Stimulated activated CD8-positive, alpha-beta memory T cell treated with anti-CD3 and anti-CD28 coated beads, Interleukin-7, amount 100 ng/mL, for 48 hours (primary cell): ENCODE measurements at places on chromosomes 2 and 18.

DNA sequence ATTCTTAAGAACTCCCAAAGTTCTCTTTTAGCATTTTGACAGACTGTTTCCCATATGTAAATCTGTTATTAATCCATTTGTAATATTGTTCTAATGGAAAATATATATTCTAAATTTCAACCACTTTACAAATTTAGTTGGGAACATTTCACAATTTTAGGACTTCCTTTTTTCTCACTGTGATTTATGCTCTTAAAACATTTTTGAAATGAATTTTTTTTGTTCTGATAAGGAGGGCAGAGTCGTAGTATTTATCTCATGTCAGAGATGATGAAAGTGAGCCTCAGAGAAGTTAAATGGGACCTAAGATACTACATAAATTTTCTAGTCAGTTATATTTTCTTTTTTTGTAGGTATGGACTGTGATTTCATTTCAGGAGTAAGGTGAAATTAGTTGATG lies 26.6 kb downstream of the RASGRP3 start:
- DNase-seq = no peak

DNA sequence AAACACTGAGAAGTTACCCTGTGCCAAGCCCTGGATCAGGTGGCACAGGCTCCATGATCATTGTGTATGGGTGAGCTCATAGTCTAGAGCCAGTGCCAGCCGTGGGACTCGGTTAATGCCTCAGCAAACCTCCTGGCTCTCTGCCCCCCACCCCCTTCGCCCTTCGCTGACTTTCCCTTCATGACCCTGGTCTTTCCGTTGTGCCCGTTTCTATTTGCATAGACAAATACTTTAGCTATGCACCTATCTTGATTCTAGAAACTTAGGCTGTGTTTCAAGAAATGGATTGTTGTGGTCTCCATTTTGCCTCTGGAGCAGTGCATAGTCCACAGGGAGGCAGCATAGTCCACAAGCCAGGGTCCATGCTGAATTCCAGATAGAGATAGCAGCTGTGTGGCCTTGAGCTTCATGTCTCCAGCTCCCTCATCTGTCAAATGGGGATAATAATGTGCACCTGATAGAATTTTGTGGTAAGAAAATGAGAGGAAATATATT lies 44.8 kb upstream of the KDM3A start:
- DNase-seq = no peak

GRCh38 chr2:46683541-46683940 lies 204.2 kb downstream of the TMEM247 start:
- DNase-seq = no peak

GRCh38 chr2:127418300-127419111 lies at the start of gene PROC:
Gene PROC (plus strand): TSS chr2:127418427. CDS start chr2:127419943, 1,516 bp downstream.
- DNase-seq = no peak

GRCh38 chr18:36298126-36298741 lies 721 bp downstream of the FHOD3 start:
- no peak for DNase-seq

DNA sequence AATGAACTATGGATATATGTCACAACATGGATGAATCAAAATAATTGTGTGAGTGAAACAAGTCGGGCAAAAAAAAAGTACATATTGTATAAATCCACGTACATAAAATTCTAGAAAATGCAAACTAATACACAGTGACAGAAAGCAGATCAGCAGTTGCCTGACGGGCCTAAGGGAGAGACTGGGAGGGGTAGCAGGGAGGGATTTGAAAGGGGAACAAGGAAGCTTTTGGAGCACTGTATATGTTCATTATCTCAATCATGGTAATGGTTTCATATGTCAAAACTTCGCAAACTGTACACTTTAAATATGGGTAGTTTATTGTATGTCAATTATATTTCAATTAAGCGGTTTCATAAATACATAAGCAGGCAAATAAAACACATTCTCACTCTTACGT lies 153.8 kb downstream of the ANKRD44 start:
- no peak for DNase-seq

DNA sequence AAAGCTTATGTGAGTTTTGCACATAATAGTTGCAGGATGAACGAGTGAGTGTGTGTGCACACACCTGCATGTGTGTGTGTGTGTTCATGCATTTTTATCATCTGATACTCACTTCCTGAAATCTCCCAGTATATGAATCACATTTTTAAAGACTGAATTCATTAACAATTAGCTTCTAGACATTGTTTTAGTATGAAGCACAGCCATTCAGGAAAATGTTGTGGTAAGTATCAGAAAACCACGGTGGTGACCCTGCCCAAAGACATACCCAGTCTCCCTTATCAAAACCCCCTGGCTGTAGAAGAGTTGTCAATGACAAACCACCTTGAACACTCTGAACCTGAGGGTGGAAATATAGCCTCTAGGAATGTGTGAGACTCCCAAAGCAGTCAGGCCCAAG lies 220.8 kb downstream of the ALK start:
- DNase-seq = no peak

- DNase-seq = no peak
Observed at GRCh38 chr2:65798641-65799040, 366.2 kb upstream of the SPRED2 start.

DNA sequence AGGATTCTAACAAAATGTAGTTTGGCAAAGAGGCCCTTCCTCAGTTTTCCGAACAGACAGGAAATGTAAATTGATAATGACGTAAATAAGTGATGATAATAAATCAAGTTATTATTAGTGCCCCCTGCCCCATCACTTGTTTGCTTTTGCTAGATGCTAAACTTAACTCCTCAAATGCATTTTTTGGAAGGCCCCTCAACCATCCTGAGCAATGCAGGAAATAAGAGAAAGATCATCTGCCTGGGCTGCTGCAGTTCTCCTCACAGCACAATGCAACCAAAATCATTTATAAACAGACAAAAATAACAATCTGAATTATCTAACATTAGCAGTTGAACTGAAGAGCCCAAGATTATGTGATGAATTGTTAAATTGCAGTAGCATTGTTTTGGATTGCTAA lies 62.6 kb upstream of the PSMD14 start:
- DNase-seq = no peak

DNA sequence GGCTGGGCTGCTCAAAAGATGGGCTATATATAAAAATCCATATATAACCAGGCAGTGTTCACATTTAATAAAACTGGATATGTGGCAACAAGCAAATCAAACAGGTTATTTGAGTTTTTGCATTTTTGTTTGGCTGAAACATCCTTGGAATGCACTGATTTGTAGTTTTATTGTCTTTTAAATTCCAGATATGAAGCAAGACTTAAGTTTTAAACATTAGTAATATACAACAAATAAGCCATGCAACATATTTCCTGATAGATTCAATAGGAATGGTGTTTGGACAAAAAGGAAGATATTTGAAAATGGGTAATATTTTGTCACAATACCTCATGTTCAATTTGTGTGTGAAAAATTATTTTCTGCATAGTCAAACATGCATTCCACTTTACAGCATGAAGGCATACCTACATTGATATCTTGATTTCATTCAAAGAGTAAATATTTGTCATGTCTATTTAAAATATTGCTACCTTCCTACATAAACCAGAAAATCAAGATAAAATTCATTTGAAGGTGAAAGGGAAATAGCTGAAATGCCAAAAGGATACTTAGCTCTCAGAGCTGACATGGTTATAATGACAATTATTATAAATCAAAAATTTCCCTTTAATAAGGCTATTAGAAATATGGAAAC lies 132.3 kb upstream of the NETO1 start:
- DNase-seq = no peak

- DNase-seq = no peak
Observed at GRCh38 chr2:127146071-127146725, 39.2 kb upstream of the BIN1 start.

GRCh38 chr2:66571918-66572317 lies 137.0 kb downstream of the MEIS1 start:
- DNase-seq = no peak

GRCh38 chr18:57997820-57998219 lies 46.2 kb upstream of the NEDD4L start:
- DNase-seq = no peak

DNA sequence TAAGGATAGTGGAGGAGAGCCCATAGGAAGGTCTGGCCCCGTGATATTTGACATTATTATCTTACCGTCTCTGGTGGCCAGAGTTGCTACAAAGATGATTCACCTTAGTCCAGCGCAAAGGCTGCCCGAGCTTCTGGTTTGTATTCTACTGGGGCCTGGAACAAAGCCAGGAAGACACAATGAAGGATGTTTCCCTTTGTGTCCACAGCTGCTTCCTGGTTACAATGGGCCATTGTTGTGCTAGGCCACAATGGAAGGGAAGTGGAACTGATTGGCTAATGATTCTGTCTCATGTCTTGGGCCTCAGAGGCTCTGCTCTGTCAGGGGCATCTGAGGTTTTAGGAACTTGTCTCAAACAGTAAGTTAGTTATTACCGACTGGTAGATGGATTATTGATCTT lies 132.2 kb downstream of the TDRD15 start:
- DNase-seq = no peak

DNA sequence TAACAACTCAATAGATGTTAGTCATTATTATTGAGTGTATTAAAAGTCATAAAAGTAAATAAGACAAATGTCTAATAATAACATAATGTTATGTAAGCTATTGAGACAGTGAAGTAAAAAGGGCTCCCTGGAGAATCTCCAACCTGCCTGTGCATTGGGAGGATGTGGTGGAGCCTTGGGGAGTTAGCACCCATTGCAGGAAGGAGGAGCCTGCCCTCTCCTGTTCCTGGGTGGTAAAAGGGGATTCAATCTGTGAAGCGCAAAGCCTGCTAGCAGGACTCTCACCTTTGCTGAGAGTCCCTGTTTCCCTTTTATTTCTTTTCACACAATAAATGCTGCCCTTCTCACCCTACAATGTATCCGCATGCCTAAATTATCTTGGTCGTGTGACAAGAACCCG lies 206.1 kb downstream of the RAB3GAP1 start:
- DNase-seq = no peak

DNA sequence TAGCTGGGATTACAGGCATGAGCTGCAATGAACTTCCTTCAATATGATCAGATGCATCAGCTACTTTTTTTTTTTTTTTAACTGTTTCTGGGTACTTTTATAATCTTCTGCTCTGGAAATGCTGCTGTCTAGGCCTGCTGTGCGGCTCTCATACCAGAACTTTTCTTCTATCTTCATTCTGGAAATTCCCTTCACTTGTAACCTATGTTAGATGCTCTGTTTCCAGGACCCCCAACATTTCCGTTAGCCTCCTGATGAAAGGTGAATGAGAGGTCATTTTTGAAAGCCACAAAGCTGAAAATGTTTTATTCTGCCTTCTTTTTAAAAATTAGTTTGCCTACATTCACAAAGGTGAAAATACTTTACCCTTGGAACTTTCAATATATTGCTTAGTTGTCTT lies 8.6 kb downstream of the AGFG1 start:
- no peak for DNase-seq

GRCh38 chr2:71330585-71331330 lies 824 bp upstream of the ZNF638 start:
- DNase-seq = no peak

GRCh38 chr2:52698408-52698807 lies 1069.2 kb upstream of the CHAC2 start:
- no peak for DNase-seq

DNA sequence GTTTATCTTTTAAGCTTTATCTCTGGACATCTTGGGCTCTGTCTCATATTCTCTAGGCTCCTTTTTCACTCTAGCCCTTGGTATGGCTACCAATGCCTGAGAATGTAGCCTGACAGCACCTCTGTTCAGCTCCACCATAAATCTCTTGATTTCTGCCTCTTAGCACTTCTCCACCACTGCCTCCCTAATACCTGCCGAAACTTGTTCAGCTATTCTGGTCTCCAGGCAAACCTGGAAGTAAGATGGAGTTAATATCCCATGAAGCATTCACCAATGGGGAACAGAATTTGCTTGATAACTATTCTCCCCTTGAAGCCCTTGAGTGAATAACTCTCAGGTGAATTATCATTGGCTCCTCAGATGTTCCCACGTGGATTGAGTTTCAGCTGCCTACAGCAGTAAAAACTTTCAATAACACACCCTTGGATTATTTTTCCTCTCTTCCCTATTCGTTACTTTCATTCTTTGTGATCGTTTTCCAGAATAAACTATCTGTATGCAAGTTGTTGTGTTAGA lies 145.6 kb downstream of the EVA1A start:
- DNase-seq = no peak

GRCh38 chr2:226875438-226876225 lies 39.8 kb downstream of the RHBDD1 start:
- DNase-seq = no peak

- DNase-seq = no peak
Observed at GRCh38 chr2:21123473-21124393, at the start of gene TDRD15. Gene TDRD15 (plus strand): TSS chr2:21123968. CDS start chr2:21137468, 13,500 bp downstream.

- DNase-seq = no peak
Observed at GRCh38 chr18:48711651-48712486, 173.0 kb downstream of the CTIF start.

- DNase-seq = no peak
Observed at GRCh38 chr18:62938006-62938405, 222.7 kb downstream of the PHLPP1 start.

GRCh38 chr2:222270396-222270795 lies 28.4 kb downstream of the PAX3 start:
- no peak for DNase-seq
